ENCODE measurements at places on chromosomes 7 and 10.

- no peak for DNase-seq
Observed at GRCh38 chr10:29237786-29238185, 51.1 kb upstream of the LYZL1 start.

- DNase-seq = no peak
Observed at GRCh38 chr10:8416192-8416701, 361.8 kb downstream of the GATA3 start.

- DNase-seq = no peak
Observed at GRCh38 chr7:111292026-111292470, 201.1 kb downstream of the LRRN3 start.

DNA sequence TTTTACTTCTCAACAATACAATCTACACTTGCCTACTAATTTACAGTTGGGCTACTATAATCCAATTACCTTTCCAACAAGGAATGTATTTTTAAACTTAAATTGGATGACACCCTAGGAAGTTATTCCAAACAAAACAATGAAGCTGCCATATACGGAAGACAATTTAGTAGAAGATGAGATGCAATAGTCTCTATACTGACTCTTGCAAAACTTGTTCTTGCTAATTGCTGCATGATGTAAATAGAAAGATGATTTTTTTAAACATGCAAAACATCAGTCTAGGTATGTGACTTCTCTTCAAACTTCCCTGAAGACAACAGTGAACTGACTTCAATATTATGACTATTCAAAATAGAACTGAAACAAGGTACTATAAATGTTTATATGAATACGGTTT, 17.6 kb downstream of the NT5C3A start:
- DNase-seq = no peak

DNA sequence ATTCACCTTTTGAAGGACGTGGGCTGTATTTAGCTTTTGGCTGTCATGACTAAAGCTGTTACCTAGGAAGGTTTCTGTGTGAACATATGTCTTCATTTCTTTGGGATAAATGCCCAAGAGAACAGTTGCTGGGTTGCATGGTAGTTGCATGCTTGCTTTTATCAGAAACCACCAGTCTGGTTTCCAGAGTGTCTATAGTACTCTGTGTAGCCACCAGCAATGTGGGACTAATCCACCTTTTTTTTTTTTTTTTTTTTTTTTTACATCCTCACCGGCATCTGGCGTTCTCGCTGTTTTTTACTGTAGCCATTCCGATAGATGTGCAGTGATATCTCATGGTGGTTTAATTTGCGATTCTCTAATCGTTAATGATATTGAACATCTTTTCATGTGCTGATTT, 297.8 kb downstream of the SDK1 start:
- no peak for DNase-seq

DNA sequence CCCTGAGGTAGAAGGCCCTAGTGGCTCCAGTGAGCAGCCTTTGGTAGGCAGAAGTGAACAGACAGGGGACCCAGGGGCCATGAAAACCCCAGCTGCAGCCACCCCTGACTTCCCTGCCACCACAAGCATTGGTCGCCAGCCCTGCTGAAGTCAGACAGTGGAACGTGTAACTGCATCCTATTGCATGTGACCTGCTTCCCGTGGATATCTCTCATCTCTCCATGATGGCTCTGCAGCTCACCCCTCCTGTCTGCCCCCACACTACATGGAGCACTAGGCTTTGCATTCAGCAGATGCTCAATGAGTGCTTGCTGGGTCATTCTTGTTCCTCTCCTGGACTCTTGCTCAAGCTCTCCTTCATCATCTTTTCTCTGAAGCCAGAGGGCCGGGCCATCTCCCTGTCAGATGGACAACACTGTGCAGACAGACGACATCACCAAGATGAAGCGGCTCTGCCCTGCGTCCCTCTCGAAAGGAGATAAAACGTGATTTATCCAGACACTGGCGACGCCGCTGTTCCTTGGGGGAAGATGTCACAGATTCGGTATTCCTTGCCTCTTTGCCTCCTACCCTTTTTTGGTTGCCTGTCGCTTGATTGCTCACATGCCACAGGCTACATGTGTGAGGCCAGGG, 117.5 kb downstream of the SH3PXD2A start:
- no peak for DNase-seq

GRCh38 chr7:126541406-126541805, 711.3 kb downstream of the GRM8 start:
- DNase-seq = no peak

DNA sequence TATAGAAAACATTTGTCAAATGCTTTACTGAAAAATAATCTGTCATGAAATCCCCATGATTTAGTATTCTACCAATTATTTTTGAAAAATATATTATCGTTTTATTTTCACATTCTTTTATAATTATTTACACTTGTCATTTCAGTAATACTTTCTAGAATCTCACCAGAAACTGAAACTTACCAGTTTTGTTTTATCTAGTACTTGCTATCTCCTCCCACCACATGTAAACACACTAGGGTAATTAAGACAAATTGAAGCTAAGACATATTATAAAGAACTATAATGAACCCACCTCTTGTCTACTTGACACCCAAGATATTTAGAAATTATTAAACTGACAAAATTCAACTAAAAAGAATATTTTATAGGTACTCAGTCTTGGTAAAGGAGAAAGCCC, 51.5 kb upstream of the GRM3 start:
- DNase-seq = no peak

DNA sequence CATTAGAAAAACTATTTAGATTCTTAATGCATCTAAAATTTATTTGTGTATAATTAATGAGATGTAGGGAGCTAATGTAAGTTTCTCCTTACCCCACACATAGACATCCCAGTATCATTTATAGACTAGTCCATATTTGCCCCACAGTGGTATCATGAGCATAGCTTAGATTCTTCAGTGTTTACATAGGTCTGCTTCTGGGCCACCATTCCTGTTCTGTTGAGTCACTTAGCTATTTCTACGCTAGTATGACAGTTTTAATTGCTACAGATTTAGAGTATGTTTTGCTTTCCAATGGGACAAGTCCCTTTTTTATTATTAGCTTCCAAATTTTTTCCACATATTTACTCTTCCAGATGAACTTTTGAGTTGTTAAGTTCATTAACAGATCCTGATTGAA, 69.4 kb downstream of the MCMBP start:
- no peak for DNase-seq

- DNase-seq = no peak
Observed at GRCh38 chr7:103487419-103487818, 41.4 kb upstream of the SLC26A5 start.

- DNase-seq = no peak
Observed at GRCh38 chr7:138354066-138354465, 106.0 kb upstream of the TRIM24 start.

- DNase-seq = no peak
Observed at GRCh38 chr10:29204070-29204800, 84.6 kb upstream of the LYZL1 start.

DNA sequence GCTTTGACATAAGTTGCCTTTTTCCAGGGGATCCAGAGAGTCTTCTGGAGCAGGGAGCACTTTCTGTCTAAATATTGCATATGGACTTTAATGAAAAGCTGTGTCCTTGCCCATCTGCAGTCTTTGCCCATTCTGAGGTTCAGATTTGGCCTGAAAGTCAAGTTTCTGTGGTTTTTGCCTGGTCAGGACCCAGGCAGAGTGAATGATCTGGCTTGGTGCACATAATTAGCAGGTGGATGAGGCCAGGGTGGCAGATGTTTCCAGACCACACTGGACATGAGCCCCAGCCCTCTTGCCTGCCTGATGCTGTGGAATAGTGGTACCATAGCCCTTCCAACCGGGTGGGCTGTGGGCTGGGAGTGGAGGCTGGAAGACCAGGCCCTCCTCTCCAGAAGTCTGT, 11.0 kb downstream of the HECW1 start:
- no peak for DNase-seq

DNA sequence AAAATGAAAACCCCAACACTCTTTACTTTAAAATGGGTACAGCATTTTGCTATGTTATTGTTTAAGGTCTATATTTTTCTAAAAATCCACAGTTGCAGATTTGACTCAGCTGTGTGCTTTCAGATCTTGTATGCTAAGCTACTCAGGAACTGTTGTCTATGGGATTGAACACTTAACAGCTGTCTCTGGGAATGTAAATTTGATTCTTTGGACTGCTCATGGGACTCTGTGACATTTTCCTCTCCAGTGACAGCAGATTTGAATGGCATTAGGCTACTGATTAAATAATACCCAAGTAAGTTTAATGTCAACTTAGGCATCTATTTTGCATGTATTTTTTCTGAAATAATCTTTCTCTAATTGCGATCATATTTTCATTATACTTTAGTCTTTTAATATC, 1.7 kb upstream of the CD36 start:
- DNase-seq = no peak

DNA sequence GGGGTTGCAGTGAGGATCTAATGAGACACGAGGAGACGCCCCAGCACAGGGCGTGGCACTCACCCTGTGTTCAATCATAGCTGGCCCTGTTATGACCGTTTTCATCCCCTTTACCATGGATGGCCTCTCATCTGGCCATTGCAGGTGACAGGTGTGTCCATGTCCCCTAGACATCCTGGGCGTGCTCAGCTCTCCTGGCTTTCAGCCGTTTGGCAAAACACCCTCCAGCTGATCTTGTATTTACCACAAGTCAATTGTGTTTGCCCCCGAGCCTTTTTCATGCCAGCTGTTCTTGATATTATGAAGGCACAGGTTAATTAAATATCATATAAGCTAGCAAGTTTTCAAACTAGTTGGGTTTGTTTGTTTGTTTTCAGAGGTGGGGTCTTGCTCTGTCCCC, 97.1 kb downstream of the CHST15 start:
- no peak for DNase-seq

GRCh38 chr10:60980997-60981396, 37.0 kb upstream of the RHOBTB1 start:
- DNase-seq = no peak

DNA sequence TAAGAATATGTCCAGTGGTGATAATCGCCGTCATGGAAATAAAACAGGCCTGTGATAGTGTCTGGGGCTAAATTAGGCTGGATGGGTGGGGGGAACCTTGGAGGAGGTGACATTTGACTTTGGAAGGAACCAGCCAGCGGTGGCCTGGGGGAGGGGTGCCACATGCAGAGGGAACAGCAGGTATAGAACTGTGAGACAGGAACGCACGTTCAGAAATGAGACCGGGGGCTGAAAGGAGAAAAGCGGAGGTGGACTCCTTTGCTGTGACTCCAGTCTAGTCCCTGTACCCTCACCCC, 2.6 kb upstream of the CYP26A1 start:
- no peak for DNase-seq

DNA sequence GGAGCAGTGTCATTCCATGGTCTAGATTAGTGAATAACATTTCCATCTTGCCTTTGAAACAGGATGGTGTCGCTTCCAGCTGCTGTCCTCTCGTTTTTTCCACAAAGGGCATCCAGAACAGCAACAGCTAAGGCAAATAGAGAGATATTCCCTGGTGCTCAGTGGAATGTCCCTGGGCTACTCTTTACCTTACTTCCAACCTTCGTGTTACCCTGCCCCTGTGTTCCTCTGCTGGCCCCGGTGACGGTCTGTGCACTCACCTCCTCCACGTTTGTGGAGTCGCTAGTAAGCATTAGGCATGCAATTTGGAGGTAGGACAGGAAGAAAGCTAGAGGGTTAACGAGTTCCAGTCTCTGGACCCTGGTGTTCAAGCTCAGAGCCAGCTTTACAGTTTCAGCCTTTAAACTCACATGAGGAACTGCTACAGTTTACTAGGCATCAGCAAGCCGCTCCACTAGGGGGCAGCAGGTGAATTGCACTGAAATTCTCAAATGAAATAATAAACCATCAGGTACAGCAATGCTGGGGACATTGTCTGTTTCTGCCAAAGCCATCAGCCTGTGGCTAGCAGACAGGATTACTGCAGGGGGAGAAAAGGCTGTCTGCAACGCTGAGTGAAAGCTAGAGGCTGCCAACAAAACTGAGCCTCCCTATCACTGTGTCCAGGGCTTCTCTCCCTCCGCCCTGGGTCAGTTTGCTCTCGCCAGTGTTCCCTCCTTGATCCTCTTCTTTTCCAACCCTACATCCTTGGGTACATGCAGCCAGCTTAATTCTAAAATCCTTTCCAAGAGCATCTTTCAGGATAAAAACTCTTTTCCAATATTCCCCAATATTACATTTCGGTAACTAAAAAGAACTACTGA, 9.0 kb downstream of the MRPL32 start:
- peak; percentile 52 for DNase-seq

GRCh38 chr7:106957766-106958165, 86.7 kb upstream of the PRKAR2B start:
- no peak for DNase-seq

GRCh38 chr10:123804716-123805115, 86.9 kb downstream of the CPXM2 start:
- no peak for DNase-seq

GRCh38 chr7:16594676-16595075, 50.9 kb downstream of the ANKMY2 start:
- no peak for DNase-seq

GRCh38 chr10:93542358-93542791, 24.1 kb upstream of the FFAR4 start:
- DNase-seq = no peak

GRCh38 chr7:16921644-16922257, 40.0 kb upstream of the AGR3 start:
- no peak for DNase-seq

- no peak for DNase-seq
Observed at GRCh38 chr7:150784120-150784736, 15.9 kb downstream of the TMEM176B start.

DNA sequence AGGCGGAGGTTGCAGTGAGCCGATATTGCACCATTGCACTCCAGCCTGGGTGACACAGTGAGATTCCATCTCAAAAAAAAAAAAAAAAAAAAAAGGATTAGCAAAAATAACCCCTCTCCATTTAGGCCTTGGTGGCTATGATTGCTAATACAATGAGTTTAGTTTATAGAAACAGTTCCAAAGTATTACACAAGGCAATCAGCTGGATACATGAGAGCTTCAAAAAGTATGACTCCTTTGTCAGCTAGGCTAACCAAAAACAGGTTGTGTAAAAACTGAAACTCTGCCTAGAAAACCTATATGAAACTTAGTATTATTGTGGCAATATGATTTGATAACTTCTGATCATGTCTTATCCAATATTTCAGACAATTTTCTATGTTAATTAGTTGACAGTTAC, 57.2 kb downstream of the SUGCT start:
- DNase-seq = no peak

- DNase-seq = no peak
Observed at GRCh38 chr7:68547181-68547580, 1051.1 kb upstream of the AUTS2 start.

DNA sequence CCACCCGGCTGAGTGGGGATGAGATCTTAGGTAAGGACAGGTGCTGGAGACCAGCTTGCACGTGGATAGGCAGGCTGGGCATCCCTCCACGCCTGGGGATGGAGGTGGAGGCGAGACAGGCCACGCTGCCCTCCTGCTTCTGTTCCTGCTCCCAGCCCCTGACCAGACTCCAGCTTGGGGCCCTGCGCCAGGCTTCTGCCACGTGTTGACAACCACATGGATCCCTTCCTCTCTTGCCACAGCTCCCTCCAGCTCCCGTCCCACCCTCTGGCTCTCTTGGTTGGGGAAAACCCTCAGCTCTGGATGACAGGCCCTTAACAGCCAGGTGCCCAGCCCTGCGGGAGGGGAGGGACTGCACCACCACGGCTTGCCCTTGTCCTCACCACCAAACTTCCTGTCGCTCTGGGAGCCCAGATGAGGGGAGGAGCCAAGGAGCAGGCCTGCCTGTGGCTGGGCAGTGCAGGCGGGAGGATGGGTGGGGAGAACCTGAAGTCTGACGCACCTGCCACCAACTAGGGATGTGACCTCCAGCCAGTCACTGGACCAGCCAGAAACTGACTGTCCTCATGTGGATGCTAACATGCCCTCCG, 36.0 kb downstream of the KCNH2 start:
- peak; percentile 11 for DNase-seq

GRCh38 chr10:129790715-129791446, 173.2 kb downstream of the EBF3 start:
- no peak for DNase-seq

Data from T follicular helper cell (primary cell).